ENCODE measurements at places on chromosomes 12 and 14. TPM values are rescaled to one million over a fixed set of nuclear protein-coding genes. Genes with fewer than 3 reads are reported as not detected.
A peak's percentile ranks its signal among the peaks of the same experiment; 100 is the strongest.

DNA sequence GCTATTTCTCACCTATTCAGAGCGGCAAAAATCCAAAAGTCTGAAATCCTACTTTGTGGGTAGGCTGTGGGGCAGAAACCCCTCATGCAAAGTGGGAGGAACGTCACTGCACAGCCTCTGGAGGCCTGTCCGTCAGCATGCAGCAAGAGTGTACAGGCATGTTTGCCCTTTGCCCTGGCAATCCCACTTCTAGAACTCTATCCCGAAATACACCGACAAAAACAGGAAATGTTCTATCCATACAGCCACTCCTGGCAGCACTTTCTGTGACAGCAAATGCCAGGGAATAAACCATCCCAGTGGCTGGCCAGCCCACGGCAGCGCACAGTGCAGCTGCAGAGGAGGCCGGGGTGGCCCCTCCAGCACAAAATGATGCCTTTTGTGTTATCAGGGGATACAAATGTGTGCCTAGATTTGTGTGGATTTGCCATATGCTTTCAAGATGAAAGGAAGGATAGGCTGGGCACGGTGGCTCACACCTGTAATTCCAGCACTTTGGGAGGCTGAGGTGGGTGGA is 39.7 kb downstream of the AMN start:
- no peak for DNase-seq

GRCh38 chr12:66693901-66694513 is 15.1 kb upstream of the GRIP1 start:
- peak; percentile 67 for DNase-seq

GRCh38 chr12:65896743-65897142 is 72.5 kb downstream of the HMGA2 start:
- no peak for DNase-seq

The GMFB gene
- 65.9 TPM for polyA plus RNA-seq

- DNase-seq: no peak
Observed at GRCh38 chr12:101783150-101783549, 43.9 kb upstream of the SYCP3 start.

GRCh38 chr12:116535241-116535640 is 23.9 kb upstream of the MAP1LC3B2 start:
- no peak for DNase-seq

DNA sequence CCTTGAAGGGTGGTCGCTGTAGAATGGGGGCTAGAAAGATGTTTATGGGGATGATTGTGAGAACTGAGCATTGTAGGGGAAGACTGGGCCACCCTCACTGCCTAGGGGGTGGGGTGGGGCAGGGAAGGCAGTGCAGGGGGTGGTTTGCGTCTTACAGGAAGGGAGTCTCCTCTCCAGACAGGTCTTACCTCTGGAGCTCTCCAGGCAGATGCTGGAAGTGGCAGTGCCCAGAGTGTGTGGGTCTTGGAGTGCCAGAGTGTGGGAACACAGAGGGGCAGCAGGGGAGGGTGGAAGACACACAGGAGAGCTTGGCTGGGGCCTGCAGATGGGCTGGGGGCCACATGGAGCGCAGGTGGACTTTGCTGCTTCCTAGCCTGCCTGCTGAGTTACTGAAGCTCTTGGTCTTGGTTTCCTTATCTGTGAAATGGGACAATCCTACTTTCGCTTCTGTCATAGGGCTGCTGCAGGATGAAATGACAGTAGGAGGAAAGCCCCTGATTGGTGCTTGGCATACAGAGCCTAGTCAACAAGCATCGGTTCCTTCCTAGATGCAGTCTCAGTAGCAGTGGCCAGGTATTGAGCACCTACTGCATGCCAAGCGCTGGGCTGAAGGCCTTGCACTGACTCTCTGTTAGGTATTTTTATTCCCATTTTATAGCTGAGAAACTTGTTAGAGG is 118.3 kb downstream of the SLC25A47 start:
- DNase-seq: no peak

DNA sequence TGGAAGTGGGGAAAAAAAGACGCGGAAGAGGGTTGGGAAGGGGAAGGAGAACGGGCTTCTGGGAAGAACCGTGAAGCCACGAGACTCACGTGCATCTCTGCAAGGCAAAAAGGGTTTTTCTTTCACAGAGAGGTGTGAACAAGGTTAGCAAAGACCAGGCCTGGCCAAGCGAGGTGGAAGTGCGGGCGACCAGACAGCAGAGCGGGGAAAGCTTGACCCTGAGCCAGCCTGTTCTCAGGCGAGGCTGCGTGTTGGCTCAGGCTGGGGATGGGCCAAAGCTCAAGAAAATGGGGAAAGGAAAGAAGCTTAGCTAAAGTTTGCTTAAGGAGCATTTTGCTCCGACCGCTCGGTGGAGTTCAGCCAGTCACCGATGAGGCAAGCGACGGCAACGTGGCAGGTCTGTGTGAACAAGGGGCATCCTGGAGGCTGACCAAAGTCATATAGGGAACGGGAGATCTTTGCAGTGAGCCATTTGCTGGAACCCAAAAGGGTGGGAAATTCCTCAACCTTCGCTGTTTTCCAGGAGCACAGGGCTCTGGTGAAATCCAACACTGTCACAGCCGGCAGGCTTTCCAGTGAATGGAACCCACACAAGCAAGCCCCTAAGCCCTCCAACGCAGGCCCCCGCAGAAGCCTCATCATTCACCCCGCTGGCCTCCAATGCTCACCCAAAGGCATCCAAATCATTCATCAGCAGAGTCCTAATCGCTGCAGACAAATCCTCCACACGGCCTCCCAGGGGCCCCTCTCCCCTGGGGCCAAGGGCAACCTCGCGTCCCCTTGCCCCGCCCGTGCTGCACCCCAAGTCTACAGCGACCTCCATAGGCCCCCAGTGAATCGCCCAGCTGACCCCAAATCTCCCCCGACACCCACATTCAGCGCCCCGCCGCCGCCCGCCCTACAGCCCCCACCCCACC is 754 bp downstream of the ZNF605 start:
- peak; percentile 53 for DNase-seq

DNA sequence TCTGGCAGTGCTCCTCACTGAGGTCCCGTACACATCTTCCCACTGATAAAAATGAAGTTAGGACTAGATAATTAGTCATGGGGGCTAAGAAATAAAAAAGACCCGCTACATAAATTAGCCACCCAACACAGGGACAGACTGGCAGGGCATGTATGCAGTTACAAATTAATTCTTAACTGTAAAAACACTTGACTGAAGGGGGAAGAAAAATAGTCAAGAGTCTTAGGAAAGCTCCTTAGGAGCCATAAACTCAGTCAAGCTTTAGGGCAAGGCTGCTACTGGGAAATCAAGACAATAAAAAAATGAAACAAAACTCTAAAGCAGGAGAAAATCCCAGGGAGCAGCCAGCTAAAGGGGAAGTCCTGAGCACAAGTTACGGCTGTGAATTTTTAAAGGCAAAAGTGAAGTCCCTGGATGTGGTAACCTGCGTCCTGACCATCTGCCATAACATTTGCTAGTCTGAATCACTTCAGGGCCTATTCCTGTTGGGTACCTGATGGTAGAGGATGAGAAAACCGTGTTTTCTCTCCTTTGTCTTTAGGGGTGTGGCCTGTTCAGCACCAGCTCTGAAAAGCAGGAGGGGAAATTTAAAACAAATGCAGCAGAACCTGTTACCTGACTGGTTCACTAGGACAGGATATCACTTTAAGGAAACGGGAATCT is 7.5 kb upstream of the NPFF start:
- no peak for DNase-seq

The KRT75 gene
- not detected for polyA plus RNA-seq

The TMCC3 gene
- 26.4 TPM for polyA plus RNA-seq

The PLBD2 gene
- 17.2 TPM for polyA plus RNA-seq

- no peak for DNase-seq
Observed at GRCh38 chr12:41013881-41014642, 174.1 kb upstream of the PDZRN4 start.

DNA sequence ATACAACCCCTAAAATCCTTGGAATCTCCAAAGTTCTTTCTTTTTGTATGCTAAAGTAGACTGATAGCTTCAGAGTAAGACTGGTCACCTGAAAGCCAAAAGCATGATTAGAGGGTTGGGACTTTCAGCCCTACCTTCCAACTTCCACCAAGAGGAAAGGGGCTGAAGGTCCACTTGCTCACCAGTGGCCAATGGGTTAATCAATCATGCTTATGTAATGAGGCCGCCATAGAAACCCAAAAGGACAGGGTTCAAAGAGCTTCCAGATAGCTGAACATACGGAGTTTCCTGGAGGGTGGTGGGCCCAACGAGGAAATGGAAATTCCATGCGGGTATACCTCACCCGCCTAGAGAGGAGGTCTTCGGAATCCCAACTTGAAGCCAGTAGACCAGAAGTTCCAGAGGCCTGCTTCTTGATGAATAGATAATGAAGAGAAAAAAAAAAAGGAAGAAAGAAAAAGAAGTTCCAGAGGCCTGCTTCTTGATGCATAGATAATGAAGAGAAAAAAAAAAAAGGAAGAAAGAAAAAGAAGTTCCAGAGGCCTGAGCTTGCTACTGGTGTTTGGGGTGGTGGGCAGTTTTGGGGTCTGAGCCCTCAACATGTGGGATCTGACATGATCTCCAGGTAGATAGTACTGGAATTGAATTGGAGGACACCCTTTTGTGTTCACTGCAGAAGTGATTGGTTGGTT is 11.2 kb upstream of the BTG1 start:
- no peak for DNase-seq

GRCh38 chr14:102088012-102088792 is 1.4 kb upstream of the HSP90AA1 start:
- no peak for DNase-seq

DNA sequence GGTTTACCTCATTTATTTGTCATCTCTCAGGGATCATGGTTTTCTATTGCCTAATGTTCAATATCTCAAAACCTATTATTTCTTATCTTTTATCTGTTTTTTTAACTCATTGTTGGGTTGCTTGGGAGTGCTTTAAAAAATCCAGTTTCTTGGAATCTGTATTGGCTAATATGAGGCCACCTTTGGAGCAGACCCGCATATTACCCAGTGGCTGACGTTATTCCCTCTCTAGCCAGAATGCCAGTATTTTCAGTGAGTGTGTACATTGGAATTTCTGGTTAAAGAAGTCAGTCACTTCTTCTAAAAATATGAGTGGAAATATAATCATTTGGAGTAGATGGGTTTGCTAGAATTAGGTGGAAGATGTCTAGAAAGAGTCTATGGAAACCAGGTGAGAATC is 38.3 kb downstream of the PRMT8 start:
- no peak for DNase-seq

GRCh38 chr12:2858944-2859421 is 2.1 kb upstream of the TEX52 start:
- DNase-seq: no peak

GRCh38 chr12:100200463-100201181 is at the start of gene ACTR6:
TSS of gene ACTR6 (plus strand) at chr12:100200815. CDS start at chr12:100200852, 37 bp downstream.
- peak; percentile 99 for DNase-seq

Data from muscle of back (tissue), 13 donors.